Chondrocyte (in vitro differentiated cells): ENCODE measurements at places on chromosomes 1 and 21.

DNA sequence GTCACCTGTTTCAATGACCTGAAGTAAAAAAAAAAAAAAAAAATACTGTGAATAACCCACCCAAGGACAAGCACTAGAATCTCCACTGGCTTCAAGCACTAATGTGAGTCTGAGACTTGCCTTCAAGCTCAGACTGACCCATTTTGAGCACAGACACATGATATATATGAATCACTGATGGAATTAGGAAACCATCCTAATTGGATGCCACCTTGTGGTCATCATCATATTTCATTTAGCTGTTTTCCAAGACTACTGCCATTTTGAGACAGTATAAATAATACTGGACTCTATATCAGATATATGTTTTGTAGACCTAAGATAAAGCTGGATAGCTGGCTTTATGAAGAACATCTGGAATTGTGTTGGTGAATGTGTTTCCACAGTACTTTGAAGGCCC is 1232.0 kb downstream of the KCNT2 start:
- no peaks in the 10 kb centered on the region for H3K36me3 ChIP-seq
- no peaks in the 10 kb centered on the region for H3K27me3 ChIP-seq
- H3K4me3 ChIP-seq = no peak overlapping the region
- H3K27ac ChIP-seq = no peak overlapping the region
- H3K4me1 ChIP-seq = no peaks in the 10 kb centered on the region
- no peak for DNase-seq

DNA sequence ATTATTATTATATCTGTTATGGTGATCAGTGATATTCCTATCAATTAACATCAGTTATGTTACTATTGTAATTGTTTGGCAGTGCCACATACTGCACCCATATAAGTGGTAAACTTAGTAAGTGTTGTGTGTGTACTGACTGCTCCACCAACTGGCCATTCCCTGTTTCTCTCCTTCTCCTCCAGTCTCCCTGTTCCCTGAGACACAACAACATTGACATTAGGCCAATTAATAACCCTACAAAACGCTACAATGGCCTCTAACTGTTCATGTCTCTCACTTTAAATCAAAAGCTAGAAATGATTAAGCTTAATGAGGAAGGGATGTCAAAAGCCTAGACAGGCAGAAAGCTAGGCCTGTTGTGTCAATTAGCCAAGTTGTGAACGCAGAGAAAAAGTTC is 6.6 kb upstream of the THRAP3 start:
- no peak overlapping the region for H3K4me3 ChIP-seq
- no peaks in the 10 kb centered on the region for H3K36me3 ChIP-seq
- H3K4me1 ChIP-seq = no peaks in the 10 kb centered on the region
- no peaks in the 10 kb centered on the region for H3K27me3 ChIP-seq

DNA sequence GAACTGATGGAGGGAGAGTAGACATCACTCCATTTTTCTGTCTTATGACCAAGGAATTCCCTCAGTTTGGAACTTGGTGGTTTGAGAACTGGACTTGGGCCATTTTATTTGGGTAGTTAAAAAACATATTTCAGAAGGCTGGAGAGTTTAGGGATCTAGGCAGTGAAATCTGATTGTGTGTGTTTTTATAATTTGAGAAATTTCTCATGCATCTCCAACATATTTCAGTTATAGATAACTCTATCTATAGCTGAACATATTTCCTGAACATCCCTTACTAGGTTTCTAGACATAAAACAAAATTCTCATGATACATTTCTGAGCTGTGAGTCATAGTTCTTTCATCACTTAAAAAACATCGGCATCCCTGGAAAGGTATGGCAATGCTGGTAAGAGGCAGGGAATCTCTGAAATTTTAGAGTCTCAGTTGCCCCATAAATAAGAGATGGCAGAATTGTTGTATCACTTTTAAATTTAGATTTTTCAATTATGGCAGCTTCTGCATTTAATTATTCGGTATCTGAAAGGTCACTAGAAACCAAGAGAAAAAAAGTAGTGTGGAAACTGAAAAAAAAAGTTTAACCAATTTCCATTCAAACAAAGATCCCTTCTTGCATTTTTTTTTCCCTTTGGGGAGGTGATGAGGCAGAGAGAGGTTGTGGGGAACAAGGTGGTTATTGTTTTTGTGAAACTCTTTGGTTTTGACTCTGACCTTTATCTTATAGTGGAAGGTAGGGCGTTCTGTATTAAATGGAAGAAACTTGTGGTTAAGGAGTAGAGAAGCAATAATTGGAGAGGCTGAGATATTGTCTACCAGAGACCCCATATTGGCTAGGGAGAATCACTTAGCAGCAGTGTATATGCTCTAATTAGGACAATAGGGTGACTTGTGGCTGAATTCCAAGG is 102.9 kb downstream of the FASLG start:
- H3K4me1 ChIP-seq = peaks cover 13% of the 10 kb centered on the region
- DNase-seq = no peak
- peaks cover 2% of the 10 kb centered on the region for H3K27me3 ChIP-seq
- H3K27ac ChIP-seq = peak overlapping the region; percentile 28
- peaks cover 1% of the 10 kb centered on the region for H3K36me3 ChIP-seq

DNA sequence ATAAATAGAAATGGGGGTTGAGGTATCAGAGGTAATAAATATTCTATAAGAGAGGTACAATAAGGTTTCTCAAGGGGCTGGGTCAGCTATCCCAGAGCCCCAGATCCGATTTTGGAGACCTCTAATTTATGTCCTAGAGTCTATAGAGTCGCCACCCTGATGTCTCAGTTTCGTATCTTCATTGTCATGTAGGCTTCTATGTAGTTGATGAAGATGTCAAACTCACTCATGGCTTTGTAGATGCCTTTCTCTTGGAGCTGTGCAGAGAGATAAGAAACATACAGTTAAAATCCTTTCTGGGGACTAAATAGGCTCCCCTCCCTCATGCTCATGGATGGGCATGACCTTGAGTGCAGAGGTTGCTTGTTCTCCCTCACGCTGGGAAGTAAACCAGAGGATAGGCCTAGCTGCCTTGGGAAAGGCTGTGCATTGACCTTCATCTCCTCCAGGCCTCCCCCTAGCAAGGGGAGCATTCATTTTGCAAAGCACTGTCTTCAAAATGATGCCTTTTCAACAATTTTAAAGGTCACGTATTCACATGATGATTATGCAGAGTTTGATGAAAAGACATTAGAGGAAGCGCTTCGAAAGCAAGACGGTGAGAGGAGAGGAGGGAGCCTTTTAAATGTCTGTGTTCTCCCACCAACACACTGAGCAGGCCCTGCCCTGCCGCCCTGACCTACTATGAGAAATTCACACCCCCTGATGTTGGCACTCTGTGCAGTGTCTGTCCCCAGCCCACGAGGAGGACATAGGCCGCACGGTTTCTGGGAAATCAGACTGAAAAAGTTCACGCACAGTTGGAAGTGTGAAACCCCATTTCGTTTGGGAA is 1.9 kb upstream of the IL19 start:
- H3K27ac ChIP-seq = no peak overlapping the region
- H3K4me3 ChIP-seq = no peak overlapping the region
- no peak for DNase-seq
- H3K27me3 ChIP-seq = peaks cover 17% of the 10 kb centered on the region
- H3K4me1 ChIP-seq = peaks cover 7% of the 10 kb centered on the region
- H3K36me3 ChIP-seq = no peaks in the 10 kb centered on the region

- no peak for DNase-seq
- H3K27ac ChIP-seq = no peak overlapping the region
- no peaks in the 10 kb centered on the region for H3K36me3 ChIP-seq
- H3K27me3 ChIP-seq = no peaks in the 10 kb centered on the region
- no peak overlapping the region for H3K4me3 ChIP-seq
These were observed 132.0 kb upstream of the C1orf21 start for GRCh38 chr1:184254849-184255248.

GRCh38 chr1:97654876-97655585 is 265.8 kb downstream of the DPYD start:
- H3K36me3 ChIP-seq = no peaks in the 10 kb centered on the region
- no peak overlapping the region for H3K27ac ChIP-seq
- no peak for DNase-seq

DNA sequence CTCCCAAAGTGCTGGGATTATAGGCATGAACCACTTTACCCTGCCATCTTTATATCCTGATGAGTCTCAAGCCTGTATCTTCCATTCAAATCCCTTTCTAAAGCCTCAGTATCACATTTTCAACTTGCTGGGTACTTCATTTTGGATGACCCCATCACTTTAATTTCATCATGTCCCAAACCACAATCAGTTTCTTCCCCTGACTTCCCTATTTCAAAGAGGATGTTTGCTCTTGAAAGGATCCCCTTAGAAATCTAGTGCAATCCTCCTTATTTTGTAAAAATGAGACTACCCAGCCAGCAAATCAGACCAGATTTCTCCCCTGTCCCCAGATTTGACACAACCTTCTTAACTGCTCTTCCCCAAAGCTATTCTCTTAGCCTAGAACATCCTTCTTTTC is 7.0 kb upstream of the TRIT1 start:
- no peak for DNase-seq
- H3K4me1 ChIP-seq = peaks cover 30% of the 10 kb centered on the region
- no peaks in the 10 kb centered on the region for H3K36me3 ChIP-seq
- no peak overlapping the region for H3K27ac ChIP-seq
- H3K27me3 ChIP-seq = no peaks in the 10 kb centered on the region

DNA sequence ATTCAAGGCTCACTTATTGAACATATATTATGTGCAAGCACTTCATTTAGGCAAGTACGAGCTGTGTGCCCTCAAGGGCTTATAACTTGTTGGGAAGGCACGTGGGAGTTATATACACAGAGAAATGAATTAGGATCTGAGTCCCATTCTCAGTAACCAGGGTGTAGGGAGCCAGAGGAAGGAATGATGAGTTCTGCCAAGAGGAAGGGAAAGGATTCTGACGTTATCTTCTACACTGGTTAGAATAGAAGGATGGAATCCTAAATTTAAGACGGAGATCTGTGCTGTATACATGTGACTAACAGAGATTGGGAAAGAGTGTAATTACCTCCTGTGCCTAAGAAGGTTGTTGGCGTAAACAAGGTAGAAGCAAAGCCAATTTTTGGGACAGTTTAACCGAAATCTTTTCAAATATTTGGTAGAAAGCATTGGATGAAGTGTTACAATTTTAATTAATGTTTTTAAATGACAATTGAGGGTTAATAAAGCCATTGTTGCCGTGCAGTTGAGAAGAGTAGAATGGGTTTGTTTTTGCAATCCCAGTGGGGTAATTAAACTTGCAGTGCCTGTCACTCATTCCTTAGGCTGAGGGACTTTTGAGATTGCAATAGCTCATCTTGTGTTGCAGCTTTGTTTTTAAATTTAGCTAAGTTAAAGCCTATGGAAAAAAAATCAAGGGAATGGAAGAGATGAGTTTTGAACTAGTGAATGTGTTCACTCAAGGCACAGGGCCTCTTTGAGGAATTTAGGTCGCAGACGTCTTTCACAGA is 177.2 kb downstream of the NFIA start:
- DNase-seq = no peak
- H3K27ac ChIP-seq = no peak overlapping the region
- peaks cover 44% of the 10 kb centered on the region for H3K4me1 ChIP-seq
- H3K27me3 ChIP-seq = no peaks in the 10 kb centered on the region
- H3K4me3 ChIP-seq = no peak overlapping the region

DNA sequence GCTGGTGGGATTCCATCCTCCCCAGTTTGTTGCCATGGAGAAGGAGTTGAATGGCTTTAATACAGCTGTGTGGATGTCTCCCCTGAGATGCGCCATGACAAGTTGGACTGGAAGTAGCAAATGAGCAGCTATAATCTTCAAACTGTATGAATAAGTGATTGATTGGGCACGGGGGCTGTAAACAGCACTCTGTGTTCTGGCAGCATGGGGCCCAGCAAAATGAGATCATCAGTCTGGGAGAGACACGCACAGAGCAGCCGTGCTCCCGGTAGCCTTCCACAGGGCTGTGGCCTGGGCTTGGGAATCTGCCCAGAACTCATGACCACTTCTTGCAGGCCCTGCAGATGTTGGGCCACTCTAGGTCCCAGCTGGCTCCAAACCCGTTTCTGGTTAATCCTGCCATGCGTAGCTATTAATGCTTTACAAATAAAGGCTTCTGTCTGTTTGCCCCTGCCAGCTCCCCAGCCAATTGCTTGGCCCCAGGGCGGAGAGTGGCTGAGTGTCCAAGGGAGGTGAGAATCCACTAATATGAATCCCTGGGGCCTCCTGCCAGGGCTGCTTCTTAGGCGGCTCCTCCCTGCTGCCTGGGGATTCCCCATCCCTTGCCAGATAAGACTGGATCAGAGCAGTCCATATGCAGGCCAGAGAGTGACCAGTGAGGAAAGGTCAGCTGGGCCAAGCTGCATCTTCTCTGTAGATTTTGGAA is 642.9 kb downstream of the AJAP1 start:
- no peak overlapping the region for H3K27ac ChIP-seq
- no peaks in the 10 kb centered on the region for H3K27me3 ChIP-seq
- H3K36me3 ChIP-seq = no peaks in the 10 kb centered on the region
- no peak overlapping the region for H3K4me3 ChIP-seq
- no peak for DNase-seq
- no peaks in the 10 kb centered on the region for H3K4me1 ChIP-seq

DNA sequence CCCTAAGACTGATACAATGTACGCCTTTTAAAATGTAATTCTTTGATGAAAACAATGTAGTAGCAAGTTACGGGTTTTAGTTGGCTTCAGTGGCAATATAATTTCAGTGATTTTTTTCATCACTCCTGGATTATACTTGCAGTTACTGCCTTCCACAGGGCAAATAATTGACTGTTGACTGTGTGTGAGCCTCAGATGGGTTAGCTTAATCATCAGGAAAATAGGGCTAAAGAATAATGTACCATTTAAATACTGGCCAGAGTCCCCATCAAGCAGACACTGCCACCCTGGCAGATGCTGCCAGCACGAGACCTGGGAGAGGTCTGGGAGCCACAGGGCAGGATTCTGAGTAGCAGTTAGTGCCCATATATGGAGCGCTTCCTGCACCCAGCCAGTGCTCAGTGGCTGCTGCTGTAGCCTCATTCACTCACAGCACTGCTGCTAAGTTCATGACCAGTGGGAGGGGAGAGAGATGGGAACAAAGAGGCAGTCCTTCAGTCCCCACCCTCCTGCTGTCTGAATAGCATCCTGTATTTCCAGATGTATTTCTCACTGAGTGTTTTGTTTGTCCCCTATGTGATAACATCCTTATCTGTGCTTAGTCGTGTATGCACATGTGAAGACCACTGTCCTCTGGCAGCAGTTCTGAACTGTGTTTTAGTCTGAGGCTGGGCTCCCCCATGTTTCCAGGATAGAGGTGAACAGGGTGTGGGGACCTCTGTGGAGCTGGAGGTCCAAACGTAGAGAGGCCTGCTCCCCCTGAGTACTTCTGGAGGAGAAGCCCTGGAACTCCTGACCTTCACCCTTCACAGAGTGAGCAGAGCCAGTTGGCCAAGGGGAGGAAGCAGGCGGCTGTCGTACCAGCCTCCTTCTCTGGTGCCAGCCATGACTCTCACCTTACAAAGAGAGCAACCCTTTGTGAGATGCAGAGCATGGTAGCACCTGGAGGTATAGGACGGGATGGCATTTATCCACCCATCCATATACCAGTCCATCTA is 80.4 kb downstream of the ADARB1 start:
- H3K36me3 ChIP-seq = peaks cover 3% of the 10 kb centered on the region
- peak overlapping the region; percentile 3 for H3K4me3 ChIP-seq
- DNase-seq = no peak
- H3K27me3 ChIP-seq = no peaks in the 10 kb centered on the region

GRCh38 chr1:166875302-166875733 is 746 bp downstream of the TADA1 start:
- peak overlapping the region; percentile 92 for H3K4me3 ChIP-seq
- H3K36me3 ChIP-seq = peaks cover 2% of the 10 kb centered on the region
